ENCODE measurements at places on chromosomes 2 and 18.

DNA sequence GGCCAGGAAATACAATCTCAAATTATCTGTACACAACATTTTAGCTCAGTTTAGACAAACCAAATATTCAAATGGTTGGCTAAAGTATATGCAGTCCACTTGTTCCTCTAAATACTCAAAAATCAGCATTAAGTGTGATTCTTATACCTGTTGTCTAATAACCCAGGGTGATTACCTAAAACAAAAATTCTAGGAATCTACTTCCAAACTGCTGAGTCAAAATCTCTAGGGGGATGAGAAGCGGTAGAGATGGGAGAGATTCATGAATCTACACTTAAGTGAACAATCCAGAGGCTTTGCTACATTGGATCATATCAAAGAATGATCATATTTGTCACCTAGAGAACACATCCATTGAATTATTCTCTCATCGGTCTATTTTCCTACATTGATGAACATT, 420.9 kb upstream of the PKDCC start:
- DNase-seq, result no peak

DNA sequence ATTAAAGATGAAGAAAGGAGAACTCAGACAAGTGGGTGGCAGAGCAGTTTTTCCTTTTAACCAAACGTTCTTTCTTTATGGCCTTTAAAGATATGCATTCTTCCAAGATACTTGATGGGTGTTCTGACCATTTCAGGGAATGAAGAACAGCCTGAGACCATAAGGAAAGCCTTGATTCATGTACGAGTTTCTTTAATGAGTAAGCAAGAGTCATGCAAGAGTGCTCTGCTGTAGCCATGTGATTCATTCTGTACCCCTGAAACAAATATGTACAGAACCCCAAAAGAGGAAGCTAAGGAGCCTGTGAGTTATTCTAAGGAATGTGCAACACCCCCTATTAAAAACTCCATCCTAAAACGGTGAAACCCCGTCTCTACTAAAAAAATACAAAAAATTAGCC, 372.8 kb downstream of the MTX2 start:
- DNase-seq, result no peak

DNA sequence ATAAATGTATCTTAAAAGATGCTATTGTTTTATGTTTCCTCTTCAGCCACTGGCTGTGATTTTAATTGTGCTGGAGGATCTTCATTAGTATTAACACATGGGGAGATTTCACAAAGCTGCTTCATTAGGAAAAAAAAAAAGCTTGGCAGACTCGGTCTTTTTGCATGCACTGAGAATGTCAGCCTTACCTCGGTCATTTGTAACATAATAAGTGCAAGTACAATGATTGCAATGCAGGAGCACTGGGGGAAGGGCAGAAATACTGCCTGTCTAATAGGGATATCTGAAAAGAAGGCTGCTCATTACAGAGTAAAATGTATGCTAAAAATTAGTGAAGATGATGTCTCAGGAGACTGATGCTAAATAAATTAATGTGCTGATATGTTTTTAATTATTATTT, 1.3 kb upstream of the BAZ2B start:
- no peak for DNase-seq

DNA sequence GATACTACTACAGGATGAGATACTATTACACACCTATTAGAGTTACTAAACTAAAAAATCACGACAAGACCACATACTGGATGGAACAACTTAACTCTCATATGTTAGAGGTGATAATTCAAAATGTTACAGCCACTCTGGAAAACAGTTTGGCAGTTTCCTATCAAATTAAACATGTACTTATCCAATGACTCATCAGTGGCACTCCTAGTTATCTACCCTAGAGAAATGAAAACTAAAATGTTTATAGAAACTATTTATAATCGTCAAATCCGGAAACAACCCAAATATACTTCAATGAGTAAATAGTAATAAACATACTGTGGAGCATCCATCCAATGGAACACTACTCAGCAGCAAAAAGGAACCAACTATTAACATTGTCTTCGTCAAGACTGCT, 137.0 kb upstream of the RBBP8 start:
- no peak for DNase-seq

- no peak for DNase-seq
These were observed 47.2 kb downstream of the CDC42EP3 start for GRCh38 chr2:37623971-37624900.

DNA sequence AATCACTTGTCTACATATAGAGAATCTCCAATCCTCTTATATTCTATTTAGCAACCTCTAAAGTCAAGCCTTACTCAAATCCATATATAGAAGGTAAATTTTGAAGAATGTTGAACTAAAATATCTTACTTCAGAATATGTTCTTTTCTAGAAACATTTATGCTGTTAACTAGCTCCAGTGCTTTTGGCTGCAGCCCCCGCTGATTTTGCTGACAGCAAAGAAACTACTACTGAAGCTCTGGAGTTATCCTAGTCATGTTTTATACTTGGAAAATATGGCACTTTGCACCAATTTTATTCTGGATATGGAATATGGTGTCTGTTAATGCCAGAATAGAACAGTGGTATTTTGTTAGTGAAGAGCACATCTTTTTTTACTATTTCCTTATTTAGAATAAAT, 212.4 kb upstream of the FSIP2 start:
- DNase-seq, result no peak

GRCh38 chr2:881204-881918, 69.3 kb upstream of the SNTG2 start:
- DNase-seq, result no peak

GRCh38 chr2:61536180-61536571, 2.0 kb downstream of the XPO1 start:
- no peak for DNase-seq

GRCh38 chr2:241900251-241901017, 30.9 kb downstream of the RTP5 start:
- no peak for DNase-seq

DNA sequence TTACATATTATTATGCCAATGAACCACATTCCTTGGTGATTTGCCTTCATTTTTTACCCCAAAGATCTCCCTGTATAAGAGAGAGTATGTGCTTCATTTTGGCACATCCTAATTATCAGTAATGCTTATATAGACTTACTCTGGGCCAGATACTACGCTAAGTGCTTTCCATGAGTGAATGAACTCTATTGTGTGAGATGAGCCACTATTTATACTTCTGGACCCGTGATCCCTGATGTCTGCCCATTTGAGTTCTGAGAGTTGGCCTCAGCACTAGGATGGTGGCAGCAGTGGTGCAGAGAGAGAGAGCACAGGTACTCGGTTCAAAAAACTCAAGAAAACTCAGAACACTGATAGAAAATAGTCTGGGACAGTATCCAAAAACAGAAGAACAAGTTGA, 17.4 kb upstream of the KCMF1 start:
- DNase-seq, result no peak

DNA sequence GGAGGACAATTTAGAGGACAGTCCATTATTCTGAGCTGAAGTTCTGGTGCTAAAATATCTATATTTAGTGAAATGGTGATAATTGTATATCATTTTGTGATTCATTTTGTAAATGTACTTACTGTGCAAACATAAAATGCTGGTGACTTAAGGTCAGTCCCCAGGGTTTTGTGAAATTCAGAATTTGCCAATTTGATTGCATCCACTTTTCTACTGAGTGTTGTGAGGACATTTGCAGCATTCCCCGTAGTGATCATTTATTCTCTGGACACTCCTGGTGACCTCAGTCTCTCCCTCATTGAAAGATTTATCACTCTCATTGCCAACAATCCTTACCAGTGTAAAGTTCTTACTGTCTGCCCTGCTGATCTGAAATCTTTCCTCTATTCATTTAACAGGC, 98.2 kb downstream of the SOCS6 start:
- DNase-seq, result no peak

GRCh38 chr2:213187833-213188532, 36.6 kb upstream of the IKZF2 start:
- no peak for DNase-seq

DNA sequence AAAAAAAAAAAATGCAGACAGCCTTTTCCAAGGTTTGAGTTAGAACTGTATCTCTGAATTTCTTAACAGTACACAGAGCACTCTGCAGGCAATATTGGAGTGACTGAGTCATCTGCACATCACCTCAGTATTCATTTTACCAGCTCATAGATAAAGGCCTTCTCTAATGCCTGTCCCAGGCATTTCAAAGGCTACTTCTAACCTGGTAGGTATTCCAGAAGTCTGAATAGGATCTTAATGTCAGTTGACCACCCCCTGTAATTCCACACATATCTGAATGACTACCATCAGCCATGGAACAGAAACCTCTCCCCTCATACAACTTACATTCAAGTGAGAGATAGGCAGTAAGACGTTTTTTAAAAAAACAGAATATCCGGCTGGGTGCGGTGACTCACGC, 9.0 kb downstream of the METTL21A start:
- DNase-seq, result no peak

DNA sequence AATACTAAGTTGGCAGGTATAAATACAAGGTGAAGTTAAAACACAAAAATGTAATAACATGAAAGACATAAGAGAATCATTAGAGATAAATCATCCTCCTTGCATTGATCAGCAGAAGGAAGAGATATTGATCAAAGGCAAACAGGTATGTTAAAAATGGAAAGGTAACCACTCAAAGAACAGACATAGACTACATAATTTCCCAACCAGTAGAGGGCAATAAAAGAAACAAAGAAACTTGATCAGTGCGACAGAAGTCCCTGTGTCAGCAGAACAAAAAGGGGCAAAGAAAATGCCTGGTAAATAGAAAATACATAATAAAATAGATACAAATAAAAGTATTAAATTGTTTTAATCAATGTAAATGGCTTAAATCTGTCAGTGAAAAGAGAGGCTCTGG, 53.6 kb downstream of the FAM228A start:
- DNase-seq, result no peak

DNA sequence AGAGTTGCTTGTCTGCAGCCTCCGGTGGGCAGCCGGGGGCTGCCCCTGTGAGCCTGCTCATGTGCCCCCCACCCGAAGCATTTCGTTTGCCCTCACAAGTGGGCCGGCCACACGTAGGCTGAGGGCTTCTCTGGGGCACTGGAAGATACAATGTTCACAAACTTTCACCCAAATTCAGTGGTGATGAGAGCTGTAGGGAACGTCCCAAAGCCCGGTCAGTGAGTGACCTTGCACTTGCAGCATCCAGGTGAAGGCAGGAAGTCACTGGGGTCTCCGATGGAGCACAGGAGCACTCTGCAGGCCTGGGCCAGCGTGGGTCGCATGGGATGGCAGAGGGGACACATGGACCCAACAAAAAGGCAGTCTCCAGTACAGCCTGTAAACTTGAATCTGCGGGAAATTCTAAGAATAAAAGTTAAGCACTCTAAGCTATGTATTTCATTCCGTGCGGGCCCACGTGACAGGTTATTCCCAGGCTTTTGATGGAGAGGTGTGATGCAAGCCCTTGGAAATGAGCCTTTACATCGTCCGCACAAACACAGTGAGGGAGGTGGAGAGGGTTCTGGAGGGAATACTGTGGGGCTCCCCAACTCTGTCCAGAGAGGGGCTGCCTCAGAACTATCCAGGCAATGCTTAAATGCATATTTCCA, 42.5 kb downstream of the CNGA3 start:
- DNase-seq, result no peak

- no peak for DNase-seq
These were observed 8.9 kb upstream of the SKOR2 start for GRCh38 chr18:47260120-47260923.

GRCh38 chr2:11073251-11073650, 82.0 kb upstream of the SLC66A3 start:
- no peak for DNase-seq

DNA sequence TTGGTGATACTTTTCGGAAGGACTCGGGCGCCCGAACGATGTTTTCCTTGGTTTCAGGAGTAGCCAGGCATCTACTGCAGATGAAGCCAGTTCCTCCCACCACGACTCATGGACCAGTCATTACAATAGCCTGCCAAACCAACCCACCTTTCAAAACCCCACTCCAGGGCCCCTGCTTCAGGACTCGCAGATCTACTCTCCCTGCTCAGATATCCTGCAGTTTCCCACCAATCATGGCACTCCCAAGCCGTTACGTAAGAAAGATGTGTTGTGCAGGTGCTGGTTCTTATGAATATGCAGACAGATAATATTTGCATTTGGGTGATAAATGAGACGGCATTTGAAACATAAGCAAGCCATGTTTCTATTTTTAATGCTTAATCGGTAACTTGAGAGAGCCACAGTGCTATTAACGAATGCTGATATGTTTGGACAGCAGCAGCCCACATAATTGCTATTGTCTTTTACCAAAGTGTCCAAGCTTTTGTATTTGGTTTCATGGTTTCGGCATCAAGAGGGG, 3.5 kb upstream of the CYS1 start:
- DNase-seq, result no peak

- DNase-seq, result no peak
These were observed 209.4 kb downstream of the CDH20 start for GRCh38 chr18:61542596-61542995.

GRCh38 chr18:13810950-13811485, 12.9 kb upstream of the MC5R start:
- DNase-seq, result no peak

DNA sequence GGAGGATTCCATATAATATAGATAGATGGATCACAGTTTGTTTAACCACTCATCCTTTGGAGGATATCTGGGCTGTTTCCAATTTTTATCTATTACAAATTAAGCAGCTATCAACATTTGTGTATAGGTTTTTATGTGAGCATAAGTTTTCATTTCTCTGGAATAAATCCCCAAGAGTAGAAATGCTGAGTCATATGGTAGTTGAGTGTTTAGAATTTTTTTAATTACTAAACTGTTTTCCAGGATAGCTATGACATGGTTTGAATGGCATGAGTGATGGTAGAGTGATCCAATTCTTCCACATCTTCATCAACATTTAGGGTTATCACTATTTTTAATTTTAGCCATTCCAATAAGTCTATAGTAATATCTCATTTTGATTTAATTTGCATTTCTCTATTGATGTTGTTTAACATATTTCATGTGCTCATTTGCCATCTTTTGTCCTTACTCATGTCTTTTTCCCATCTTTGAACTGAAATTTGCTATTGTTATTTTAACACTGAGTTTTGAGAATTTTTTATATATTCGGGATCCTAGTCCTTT, 31.4 kb downstream of the ABCB11 start:
- DNase-seq, result no peak

GRCh38 chr18:58980991-58981390, 116.3 kb downstream of the ZNF532 start:
- DNase-seq, result no peak

GRCh38 chr2:191421950-191422349, 176.7 kb downstream of the MYO1B start:
- no peak for DNase-seq

DNA sequence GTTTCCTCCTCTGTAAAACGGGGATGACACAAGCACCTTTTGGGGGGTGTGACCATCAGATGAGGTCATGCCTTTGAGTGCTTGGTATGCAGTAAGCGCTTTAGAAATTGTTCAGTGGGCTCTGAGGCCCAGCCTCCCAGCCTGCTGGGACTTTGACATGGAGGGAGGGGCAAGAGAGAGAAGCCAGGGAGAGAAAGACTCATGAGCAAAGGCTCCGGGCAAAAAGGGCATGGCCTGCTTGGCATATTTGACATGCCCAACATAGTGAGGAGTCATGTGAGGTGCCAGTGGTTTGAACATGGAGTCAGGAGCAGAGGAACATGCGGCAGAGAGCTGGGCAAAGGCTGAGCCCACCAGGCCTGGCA, 14.0 kb downstream of the TNS1 start:
- no peak for DNase-seq

GRCh38 chr2:185208261-185208660, 530.3 kb upstream of the FSIP2 start:
- DNase-seq, result no peak

GRCh38 chr2:233822101-233822771, 32.1 kb downstream of the HJURP start:
- DNase-seq, result no peak

All from activated T-helper 1 cell treated with anti-CD3 and anti-CD28 coated beads, Interleukin-2, amount 50 U/mL, for 16 hours (primary cell).